ENCODE measurements at places on chromosomes 2 and 18.

DNA sequence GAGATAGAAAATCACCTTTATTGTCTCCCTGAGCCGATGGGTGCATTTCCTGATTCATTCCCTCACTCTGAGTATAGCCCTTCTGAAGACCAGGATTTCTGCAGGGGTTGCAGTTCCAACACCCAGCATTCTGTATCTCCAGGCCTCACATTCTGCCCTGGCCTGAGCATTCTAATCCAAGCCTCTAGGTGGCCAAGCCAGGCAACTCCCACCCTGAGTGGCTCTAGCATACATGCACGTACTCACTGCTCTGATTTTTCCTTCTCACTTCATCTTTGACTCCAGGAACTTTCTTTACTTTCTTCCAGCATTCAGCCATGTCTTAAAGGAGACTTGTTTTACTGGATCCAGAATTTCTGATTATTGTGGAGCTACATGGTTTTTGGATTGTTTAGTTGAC, 100.7 kb upstream of the STK39 start:
- H3K4me3 ChIP-seq: no peak overlapping the region
- no peak overlapping the region for H3K27ac ChIP-seq
- peak; percentile 7 for DNase-seq
- H3K27me3 ChIP-seq: peaks cover 6% of the 10 kb centered on the region
- H3K4me1 ChIP-seq: peaks cover 8% of the 10 kb centered on the region
- no peaks in the 10 kb centered on the region for H3K36me3 ChIP-seq

DNA sequence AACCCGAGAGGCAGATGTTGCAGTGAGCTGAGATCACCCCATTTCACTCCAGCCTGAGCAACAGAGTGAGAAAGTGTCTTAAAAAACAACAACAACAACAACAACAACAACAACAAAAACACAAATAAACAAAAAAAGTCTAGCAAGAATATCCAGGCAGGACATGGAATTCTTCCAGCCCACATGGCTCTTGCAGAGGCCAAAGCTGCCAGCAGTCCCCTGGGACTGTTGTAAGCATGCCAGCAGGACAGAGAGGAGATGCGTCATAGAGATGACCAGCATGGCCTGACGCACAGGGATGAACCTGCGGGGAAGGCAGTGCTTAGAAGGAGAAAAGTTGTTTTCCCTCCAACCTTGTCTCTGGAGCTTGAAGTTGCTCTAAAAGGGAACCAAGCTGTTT, 182.3 kb upstream of the PGAP1 start:
- no peak for DNase-seq
- no peak overlapping the region for H3K27ac ChIP-seq
- peaks cover 6% of the 10 kb centered on the region for H3K36me3 ChIP-seq
- no peak overlapping the region for H3K4me3 ChIP-seq

- peak; percentile 16 for DNase-seq
- H3K4me3 ChIP-seq: no peak overlapping the region
- no peak overlapping the region for H3K27ac ChIP-seq
- H3K36me3 ChIP-seq: no peaks in the 10 kb centered on the region
Measured at GRCh38 chr2:164599954-164600589, 21.2 kb downstream of the GRB14 start.

- no peak for DNase-seq
- no peaks in the 10 kb centered on the region for H3K36me3 ChIP-seq
- H3K27ac ChIP-seq: no peak overlapping the region
- H3K4me3 ChIP-seq: no peak overlapping the region
Measured at GRCh38 chr2:105407946-105408743, 9.3 kb upstream of the FHL2 start.

GRCh38 chr18:63145851-63146555, 173.6 kb downstream of the BCL2 start:
- no peak for DNase-seq
- H3K4me3 ChIP-seq: no peak overlapping the region
- H3K4me1 ChIP-seq: peaks cover 64% of the 10 kb centered on the region
- peaks cover 18% of the 10 kb centered on the region for H3K36me3 ChIP-seq
- H3K27ac ChIP-seq: peak overlapping the region; percentile 66
- H3K27me3 ChIP-seq: no peaks in the 10 kb centered on the region

- H3K4me3 ChIP-seq: peak within 1 kb of the TSS; percentile 78
- H3K36me3 ChIP-seq: peaks cover 23% of the 10 kb centered on the region
- DNase-seq: peak; percentile 89
- H3K27me3 ChIP-seq: no peaks in the 10 kb centered on the region
Measured at GRCh38 chr2:113173542-113174375, at the start of gene PSD4. PSD4 (plus strand) TSS chr2:113173971; CDS start chr2:113182457, 8,486 bp downstream.

- H3K4me3 ChIP-seq: no peak overlapping the region
- no peak overlapping the region for H3K27ac ChIP-seq
- H3K4me1 ChIP-seq: peaks cover 20% of the 10 kb centered on the region
- no peaks in the 10 kb centered on the region for H3K36me3 ChIP-seq
- DNase-seq: no peak
Measured at GRCh38 chr2:178873912-178874311, 66.7 kb upstream of the TTN start.

- H3K4me3 ChIP-seq: no peak overlapping the region
- no peak for DNase-seq
- H3K4me1 ChIP-seq: peaks cover 30% of the 10 kb centered on the region
- H3K36me3 ChIP-seq: peaks cover 12% of the 10 kb centered on the region
- no peak overlapping the region for H3K27ac ChIP-seq
Measured at GRCh38 chr2:120290737-120291136, 38.1 kb downstream of the RALB start.

DNA sequence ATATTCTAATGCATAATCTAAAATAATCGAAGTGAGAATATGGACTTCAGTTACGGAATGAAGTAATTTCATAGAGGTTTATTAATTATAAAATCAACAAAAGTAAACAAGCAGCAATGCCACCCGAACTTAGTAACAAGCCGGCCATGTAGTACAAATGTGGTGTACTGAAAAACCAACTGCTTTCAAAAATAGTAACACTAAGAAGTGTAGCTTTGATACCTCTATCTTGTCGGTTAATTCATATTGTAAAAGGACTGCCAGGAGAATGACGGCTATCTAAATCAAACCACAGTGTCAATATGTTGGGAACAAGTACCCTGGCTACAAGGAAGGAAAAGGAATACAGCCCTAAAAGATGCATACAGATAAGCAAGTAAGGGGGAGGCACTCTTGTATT, 48.5 kb downstream of the WDR33 start:
- H3K4me1 ChIP-seq: peaks cover 12% of the 10 kb centered on the region
- H3K27me3 ChIP-seq: no peaks in the 10 kb centered on the region
- H3K27ac ChIP-seq: peak overlapping the region; percentile 36
- H3K36me3 ChIP-seq: peaks cover 5% of the 10 kb centered on the region
- DNase-seq: no peak
- H3K4me3 ChIP-seq: no peak overlapping the region

GRCh38 chr2:200658278-200658864, 72.6 kb downstream of the AOX1 start:
- H3K4me3 ChIP-seq: no peak overlapping the region
- no peak for DNase-seq
- H3K27ac ChIP-seq: no peak overlapping the region
- H3K27me3 ChIP-seq: peaks cover 23% of the 10 kb centered on the region
- no peaks in the 10 kb centered on the region for H3K4me1 ChIP-seq

DNA sequence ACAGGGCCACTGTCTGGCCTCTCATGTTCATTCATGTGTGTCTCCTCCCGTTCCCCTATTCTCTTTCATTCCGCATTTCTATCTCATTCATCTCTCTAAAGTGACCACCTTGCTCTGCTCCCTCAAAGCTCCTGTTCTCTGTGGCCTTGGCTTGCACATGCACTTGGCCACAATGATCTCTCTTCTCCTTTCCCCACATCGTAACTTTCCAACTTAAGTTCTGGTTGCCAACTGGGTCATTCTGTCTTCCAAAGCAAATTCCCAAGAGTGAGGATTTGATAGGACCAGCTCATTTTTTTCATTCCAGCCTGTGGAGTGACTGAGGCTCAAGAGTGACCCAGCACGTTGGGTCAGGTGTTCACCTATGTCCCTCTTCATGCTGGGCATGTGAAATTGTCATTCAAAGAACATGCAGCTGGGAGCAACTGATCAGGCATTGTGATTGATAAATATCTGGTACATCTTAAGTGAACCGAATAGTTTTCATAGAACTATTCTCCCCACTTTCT, 14.3 kb upstream of the ITGA6 start:
- no peaks in the 10 kb centered on the region for H3K36me3 ChIP-seq
- H3K4me1 ChIP-seq: no peaks in the 10 kb centered on the region
- H3K27ac ChIP-seq: no peak overlapping the region
- no peaks in the 10 kb centered on the region for H3K27me3 ChIP-seq
- DNase-seq: no peak

DNA sequence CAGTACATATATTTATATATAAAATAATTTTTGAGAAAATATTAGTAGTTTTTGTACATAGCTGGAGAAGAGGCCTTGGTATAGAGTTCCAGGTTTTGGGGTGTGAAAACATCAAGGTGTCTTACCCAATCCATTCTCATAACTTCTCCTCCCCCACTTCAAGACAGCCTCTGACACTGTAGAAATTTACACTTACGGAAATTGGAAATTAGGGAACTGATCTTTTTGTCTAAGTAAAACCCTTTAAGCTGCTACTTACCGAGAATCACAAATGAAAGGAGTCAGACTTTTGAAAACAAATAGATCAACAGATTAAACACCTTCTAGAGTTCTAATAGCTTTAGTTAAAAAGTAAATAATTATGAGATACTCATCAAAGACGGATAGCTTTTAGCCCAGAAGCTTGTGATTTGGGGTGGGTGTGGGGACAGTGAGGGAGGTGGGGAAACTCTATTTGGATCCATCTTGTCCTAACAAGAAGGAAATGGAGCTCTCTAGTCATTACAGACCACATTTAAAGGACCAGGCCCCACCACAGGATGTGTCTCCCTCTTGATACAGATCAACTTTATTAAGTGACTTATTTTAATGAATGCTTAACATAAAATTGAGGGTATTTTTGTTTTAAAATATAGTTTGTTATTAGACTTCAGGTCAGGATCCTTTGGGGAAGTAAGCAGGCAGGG, 11.1 kb upstream of the FBXO11 start:
- no peaks in the 10 kb centered on the region for H3K4me1 ChIP-seq
- H3K36me3 ChIP-seq: peaks cover 1% of the 10 kb centered on the region
- H3K27ac ChIP-seq: no peak overlapping the region
- DNase-seq: no peak

- H3K27me3 ChIP-seq: peaks cover 36% of the 10 kb centered on the region
- no peak overlapping the region for H3K27ac ChIP-seq
- no peak overlapping the region for H3K4me3 ChIP-seq
- no peaks in the 10 kb centered on the region for H3K4me1 ChIP-seq
Measured at GRCh38 chr2:205754924-205755321, 72.6 kb downstream of the NRP2 start.

- peaks cover 5% of the 10 kb centered on the region for H3K27me3 ChIP-seq
- no peaks in the 10 kb centered on the region for H3K36me3 ChIP-seq
- H3K4me1 ChIP-seq: peaks cover 9% of the 10 kb centered on the region
- no peak overlapping the region for H3K27ac ChIP-seq
- no peak overlapping the region for H3K4me3 ChIP-seq
- DNase-seq: no peak
Measured at GRCh38 chr2:119739580-119740255, 20.0 kb upstream of the PTPN4 start.

GRCh38 chr2:53188851-53189510, 578.6 kb upstream of the CHAC2 start:
- DNase-seq: no peak
- H3K4me3 ChIP-seq: no peak overlapping the region
- H3K27ac ChIP-seq: no peak overlapping the region
- H3K27me3 ChIP-seq: no peaks in the 10 kb centered on the region

- no peak overlapping the region for H3K4me3 ChIP-seq
- DNase-seq: no peak
- H3K4me1 ChIP-seq: no peaks in the 10 kb centered on the region
- no peaks in the 10 kb centered on the region for H3K27me3 ChIP-seq
- no peak overlapping the region for H3K27ac ChIP-seq
Measured at GRCh38 chr2:72562451-72563153, 263.2 kb downstream of the EXOC6B start.

DNA sequence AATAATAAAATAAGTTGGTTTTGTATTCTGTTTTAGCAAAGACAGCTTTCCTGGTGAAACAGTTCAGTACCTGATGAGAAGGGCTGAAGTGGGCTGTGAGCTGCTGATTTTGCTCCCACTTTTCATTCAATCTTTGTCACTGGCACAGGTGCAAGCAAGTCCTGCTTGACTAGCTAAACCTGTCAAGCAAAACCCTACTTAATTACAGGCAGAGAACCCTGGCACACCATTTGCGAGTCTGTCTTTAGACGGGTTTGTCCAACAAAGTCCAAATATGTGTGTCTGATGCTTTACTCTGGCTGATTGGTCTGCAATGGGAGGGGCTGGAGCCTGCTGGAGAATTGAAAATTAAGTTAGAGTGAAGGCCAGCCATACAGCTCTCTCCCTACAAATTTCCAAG, 267.2 kb downstream of the EPHA4 start:
- no peaks in the 10 kb centered on the region for H3K4me1 ChIP-seq
- no peak overlapping the region for H3K4me3 ChIP-seq
- no peaks in the 10 kb centered on the region for H3K27me3 ChIP-seq
- no peaks in the 10 kb centered on the region for H3K36me3 ChIP-seq
- no peak overlapping the region for H3K27ac ChIP-seq
- DNase-seq: no peak

- no peaks in the 10 kb centered on the region for H3K36me3 ChIP-seq
- no peak for DNase-seq
- H3K4me3 ChIP-seq: no peak overlapping the region
- no peaks in the 10 kb centered on the region for H3K27me3 ChIP-seq
- no peak overlapping the region for H3K27ac ChIP-seq
Measured at GRCh38 chr18:13257361-13257980, 38.9 kb downstream of the LDLRAD4 start.

- peaks cover 76% of the 10 kb centered on the region for H3K4me1 ChIP-seq
- peak; percentile 79 for DNase-seq
- H3K27ac ChIP-seq: peak overlapping the region; percentile 92
- H3K36me3 ChIP-seq: peaks cover 3% of the 10 kb centered on the region
- no peaks in the 10 kb centered on the region for H3K27me3 ChIP-seq
Measured at GRCh38 chr2:234446404-234447076, 50.3 kb downstream of the ARL4C start.

GRCh38 chr2:62455957-62456692, 49.9 kb downstream of the TMEM17 start:
- H3K27me3 ChIP-seq: peaks cover 11% of the 10 kb centered on the region
- H3K27ac ChIP-seq: no peak overlapping the region
- peak overlapping the region; percentile 61 for H3K4me3 ChIP-seq
- no peaks in the 10 kb centered on the region for H3K4me1 ChIP-seq
- DNase-seq: no peak

- DNase-seq: no peak
- H3K36me3 ChIP-seq: no peaks in the 10 kb centered on the region
- no peak overlapping the region for H3K4me3 ChIP-seq
- no peak overlapping the region for H3K27ac ChIP-seq
- H3K27me3 ChIP-seq: no peaks in the 10 kb centered on the region
Measured at GRCh38 chr18:50986360-50987087, 18.7 kb downstream of the ELAC1 start.

DNA sequence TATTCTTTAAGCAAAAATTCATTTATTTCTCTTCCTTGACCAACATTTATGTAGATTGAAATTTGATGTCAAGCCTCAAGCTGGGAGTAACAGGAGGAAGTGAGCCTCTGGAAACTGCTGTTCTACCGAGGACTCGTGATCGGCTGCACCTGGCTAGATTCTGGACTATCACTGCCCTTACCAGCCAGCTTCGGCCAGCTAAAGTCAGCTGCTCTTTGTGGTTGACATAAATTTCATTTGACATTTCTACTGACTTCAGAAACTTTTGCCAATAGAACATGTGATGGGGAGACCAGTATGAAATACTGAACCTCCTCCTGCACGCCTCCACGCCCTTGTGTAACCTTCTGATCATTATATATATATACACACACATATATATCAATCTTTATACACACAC, 74.2 kb upstream of the RGPD5 start:
- DNase-seq: no peak
- peaks cover 23% of the 10 kb centered on the region for H3K27me3 ChIP-seq
- no peaks in the 10 kb centered on the region for H3K36me3 ChIP-seq
- no peaks in the 10 kb centered on the region for H3K4me1 ChIP-seq
- H3K4me3 ChIP-seq: no peak overlapping the region
- no peak overlapping the region for H3K27ac ChIP-seq
